ENCODE measurements at places on chromosomes 5 and 9. TPM values are rescaled to one million over a fixed set of nuclear protein-coding genes. Genes with fewer than 3 reads are reported as not detected.

- DNase-seq, result no peak
- peaks cover 8% of the 10 kb centered on the region for H3K4me1 ChIP-seq
- no peaks in the 10 kb centered on the region for H3K27me3 ChIP-seq
- H3K36me3 ChIP-seq, result no peaks in the 10 kb centered on the region
- H3K27ac ChIP-seq, result no peak overlapping the region
- no peak overlapping the region for H3K4me3 ChIP-seq
Measured at GRCh38 chr5:150584556-150585335, 55.7 kb upstream of the SYNPO start.

DNA sequence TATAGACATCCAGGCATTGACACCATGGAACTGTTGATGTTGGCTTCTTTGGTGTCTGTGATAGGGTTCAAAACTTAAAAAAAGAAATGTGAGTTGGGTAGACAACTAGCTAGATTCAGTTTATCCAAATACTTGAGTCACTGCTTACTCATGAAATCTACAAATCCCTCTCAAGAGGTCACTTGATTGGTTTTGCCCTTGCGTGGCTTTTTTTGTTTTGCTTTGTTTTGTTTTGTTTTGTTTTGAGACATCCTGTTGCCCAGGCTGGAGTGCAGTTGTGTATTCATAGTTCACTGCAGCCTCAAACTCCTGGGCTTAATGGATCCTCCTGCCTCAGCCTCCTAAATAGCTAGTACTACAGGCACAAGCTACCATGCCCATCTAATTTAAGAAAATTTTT, 10.5 kb upstream of the ENTREP1 start:
- no peaks in the 10 kb centered on the region for H3K36me3 ChIP-seq
- H3K4me3 ChIP-seq, result no peak overlapping the region
- DNase-seq, result no peak
- H3K27me3 ChIP-seq, result no peaks in the 10 kb centered on the region
- no peaks in the 10 kb centered on the region for H3K4me1 ChIP-seq
- H3K27ac ChIP-seq, result no peak overlapping the region

DNA sequence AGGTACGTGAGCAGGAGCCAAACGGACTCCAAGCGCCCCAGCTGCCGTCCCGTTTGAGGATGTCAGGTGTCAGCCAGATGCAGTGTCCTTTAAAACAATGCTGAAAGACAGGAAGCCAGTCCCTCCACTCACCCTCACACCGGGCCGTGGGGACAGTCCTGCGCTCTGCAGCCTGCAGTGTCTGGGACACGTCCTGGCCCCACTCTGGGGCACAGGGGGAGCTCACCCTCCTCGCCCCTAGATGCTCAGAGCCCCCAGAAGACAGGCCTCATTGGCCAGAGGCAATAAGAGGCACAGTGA, 79.7 kb downstream of the ZNF354C start:
- H3K27me3 ChIP-seq, result no peaks in the 10 kb centered on the region
- DNase-seq, result no peak
- no peak overlapping the region for H3K27ac ChIP-seq

GRCh38 chr5:118611332-118611945, 376.9 kb downstream of the DTWD2 start:
- no peaks in the 10 kb centered on the region for H3K36me3 ChIP-seq
- peak; percentile 58 for DNase-seq

- H3K27ac ChIP-seq, result peak overlapping the region; percentile 100
- H3K4me1 ChIP-seq, result peaks cover 75% of the 10 kb centered on the region
- H3K36me3 ChIP-seq, result no peaks in the 10 kb centered on the region
- H3K27me3 ChIP-seq, result no peaks in the 10 kb centered on the region
Measured at GRCh38 chr5:180806351-180807011, 3.9 kb upstream of the MGAT1 start.

- H3K27me3 ChIP-seq, result no peaks in the 10 kb centered on the region
- no peaks in the 10 kb centered on the region for H3K4me1 ChIP-seq
- H3K4me3 ChIP-seq, result no peak overlapping the region
- H3K27ac ChIP-seq, result no peak overlapping the region
Measured at GRCh38 chr9:87097238-87097637, 149.9 kb upstream of the GAS1 start.

PCDH12 gene
- total RNA-seq, result 0.31 TPM

GPR151 gene
- total RNA-seq, result not detected

ALDH1A1 gene
- total RNA-seq, result 474 TPM
